ENCODE measurements at places on chromosomes 5 and 9.

- no peak for DNase-seq
Measured at GRCh38 chr5:180084638-180085561, 13.3 kb upstream of the RNF130 start.

DNA sequence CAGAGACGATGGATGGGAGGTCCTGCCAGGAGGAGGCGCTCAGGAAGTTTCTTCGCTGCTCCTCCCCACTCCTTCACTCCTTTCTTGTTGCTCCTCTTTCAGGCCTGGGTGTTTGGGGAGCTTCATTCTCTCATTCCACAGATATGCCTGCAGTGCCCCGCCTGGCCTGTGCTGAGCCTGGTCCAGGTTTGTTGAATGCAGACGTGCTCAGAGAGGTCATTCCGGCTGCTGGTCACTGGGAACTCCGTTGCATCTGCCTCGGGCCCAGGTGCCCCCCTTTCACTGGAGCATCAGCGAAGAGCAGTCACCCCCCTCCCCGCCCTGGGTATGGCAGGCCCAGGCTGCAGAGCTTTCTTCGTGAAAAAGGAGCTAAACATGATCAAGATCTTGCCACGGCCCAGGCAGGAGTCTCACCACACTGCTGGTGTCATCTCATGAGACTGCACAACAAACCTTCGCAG is 15.5 kb downstream of the SURF6 start:
- DNase-seq, result no peak

DNA sequence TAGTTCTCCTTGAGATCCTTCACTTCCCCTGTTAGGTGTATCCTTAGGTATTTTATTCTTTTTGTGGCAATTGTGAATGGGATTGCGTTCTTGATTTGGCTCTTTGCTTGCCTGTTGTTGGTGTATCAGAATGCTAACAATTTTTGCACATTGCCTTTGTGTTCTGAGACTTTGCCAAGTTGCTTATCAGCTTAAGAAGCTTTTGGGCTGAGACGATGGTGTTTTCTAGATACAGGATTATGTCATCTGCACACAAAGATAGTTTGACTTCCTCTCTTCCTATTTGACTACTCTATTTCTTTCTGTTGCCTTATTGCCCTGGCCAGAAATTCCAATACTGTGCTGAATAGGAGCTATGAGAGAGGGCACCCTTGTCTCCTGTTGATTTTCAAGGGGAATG is 609.4 kb upstream of the COX7C start:
- DNase-seq, result no peak

DNA sequence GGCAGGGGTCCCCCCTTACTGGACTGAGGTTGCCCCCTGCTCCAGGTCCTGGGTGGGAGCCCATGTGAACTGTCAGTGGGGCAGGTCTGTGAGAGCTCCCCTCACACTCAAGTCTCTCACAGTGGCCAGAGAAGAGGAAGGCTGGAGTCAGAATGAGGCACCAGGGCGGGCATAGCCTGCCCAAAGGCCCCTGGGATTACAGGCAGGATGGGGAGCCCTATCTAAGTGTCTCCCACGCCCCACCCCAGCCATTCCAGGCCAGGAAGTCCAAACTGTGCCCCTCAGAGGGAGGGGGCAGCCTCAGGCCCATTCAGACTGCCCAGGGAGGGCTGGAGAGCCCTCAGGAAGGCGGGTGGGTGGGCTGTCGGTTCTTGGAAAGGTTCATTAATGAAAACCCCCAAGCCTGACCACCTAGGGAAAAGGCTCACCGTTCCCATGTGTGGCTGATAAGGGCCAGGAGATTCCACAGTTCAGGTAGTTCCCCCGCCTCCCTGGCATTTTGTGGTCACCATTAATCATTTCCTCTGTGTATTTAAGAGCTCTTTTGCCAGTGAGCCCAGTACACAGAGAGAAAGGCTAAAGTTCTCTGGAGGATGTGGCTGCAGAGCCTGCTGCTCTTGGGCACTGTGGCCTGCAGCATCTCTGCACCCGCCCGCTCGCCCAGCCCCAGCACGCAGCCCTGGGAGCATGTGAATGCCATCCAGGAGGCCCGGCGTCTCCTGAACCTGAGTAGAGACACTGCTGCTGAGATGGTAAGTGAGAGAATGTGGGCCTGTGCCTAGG is at the start of gene CSF2:
CSF2 (plus strand) TSS at position 559 of the 783 bp plus-strand sequence; CDS start at position 594, 35 bp downstream.
- no peak for DNase-seq

DNA sequence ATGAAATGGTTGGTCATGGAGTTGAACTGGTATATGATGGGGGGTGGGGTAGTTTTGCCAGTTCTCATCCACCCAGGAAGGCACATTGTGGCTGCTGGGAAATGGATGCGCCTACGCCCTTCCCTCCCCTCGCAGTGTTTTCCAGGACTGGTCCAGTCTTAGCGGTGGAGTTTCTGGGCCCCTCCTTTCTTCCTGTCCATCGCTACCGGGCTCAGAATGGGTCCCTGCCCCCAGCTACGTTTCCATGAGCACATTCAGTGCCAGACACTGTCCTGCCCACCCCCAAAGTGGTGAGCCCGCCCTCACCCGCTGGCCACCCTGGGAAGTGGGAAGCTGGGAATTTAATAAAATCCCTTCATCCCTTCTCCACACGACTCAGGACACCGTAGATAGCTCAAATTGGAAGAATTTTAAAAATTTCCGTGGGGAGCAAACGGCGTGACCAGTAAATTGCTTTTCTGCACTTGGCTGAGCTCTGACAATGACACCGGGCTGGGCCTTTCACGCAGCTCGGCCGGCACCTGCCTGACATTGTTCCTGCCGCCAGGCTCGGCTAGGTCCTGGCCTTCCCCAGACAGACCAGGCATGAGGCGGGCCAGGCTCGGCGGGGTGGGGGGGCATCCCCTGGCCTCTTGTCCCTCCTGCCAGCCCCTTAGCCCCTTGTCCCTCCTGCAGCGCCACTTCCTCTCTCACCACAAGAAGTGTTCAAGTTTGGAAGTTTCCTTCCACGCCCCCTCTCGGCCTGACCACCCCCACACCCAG is 3.6 kb downstream of the FGF18 start:
- no peak for DNase-seq

DNA sequence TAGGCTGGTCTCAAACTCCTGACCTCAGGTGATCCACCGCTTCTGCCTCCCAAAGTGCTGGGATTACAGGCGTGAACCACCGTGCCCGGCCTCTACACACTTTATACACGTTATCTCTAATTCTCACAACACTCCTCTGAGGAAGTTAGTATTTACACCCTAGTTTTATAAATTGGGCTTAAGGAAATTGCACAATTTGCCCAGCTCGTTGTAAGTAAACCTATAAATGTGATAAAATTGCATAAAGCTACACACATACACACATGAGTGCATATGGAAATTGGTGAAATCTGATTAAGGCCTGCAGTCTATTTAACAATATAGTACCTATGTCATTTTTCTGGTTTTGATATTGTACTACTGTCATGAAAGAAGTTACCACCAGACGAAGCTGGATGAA is 4.4 kb upstream of the SLC4A9 start:
- no peak for DNase-seq

DNA sequence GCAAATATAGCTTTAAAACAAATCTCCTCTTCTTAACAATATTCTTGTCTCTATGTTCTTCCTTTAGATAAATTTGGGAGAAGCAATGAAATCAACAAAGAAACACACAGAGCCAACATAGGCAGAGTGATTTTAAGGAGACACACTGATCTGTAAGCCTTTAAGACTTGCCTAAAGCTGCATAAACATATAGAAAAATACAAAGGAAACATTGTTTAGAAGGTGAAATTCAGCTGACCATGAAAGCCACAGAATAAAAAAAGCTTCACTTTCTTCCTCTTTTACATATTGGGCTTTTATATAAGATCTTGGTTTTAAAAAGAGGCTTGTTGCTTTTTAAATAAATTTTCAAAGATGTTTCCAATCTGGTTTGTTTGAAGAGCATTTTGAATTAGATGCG is 1277.5 kb downstream of the EFNA5 start:
- no peak for DNase-seq

GRCh38 chr5:174371600-174372094 is 326.1 kb downstream of the NSG2 start:
- no peak for DNase-seq

GRCh38 chr9:120982836-120983235 is 56.2 kb upstream of the TRAF1 start:
- no peak for DNase-seq

- no peak for DNase-seq
Measured at GRCh38 chr5:41875121-41875520, 4.9 kb upstream of the OXCT1 start.

- DNase-seq, result no peak
Measured at GRCh38 chr9:91746904-91747303, 203.1 kb downstream of the ROR2 start.

DNA sequence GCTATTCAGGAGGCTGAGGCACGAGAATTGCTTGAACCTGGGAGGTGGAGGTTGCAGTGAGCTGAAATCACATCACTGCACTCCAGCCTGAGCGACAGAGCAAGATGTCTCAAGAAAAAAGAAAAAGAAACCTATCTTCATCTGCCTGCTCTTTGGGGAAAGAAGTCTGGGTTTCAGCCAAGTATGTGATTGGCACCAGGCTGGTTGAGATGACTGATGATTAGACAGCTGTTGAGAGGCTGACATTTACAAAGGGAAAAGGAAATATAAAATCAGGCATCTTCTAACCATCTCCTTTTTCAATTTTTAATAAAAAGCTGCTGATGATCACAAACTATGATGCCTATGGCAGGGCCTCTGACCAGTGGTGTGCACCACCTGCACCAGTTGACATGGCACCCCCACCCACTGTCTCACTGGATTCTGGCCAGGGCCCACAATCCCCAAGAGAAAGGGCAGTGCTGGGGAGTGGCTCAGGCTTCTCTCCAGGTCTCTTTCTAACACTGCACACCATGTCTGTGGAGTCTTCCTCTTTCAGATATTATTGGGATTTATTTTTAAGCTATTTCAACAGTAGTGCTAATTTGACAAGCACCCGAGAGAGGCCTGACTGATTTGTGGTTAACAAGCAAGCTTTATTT is 17.2 kb upstream of the C5orf15 start:
- no peak for DNase-seq

GRCh38 chr5:66171349-66172344 is 27.5 kb downstream of the SREK1 start:
- DNase-seq, result peak; percentile 44

GRCh38 chr5:135565266-135565665 is 13.5 kb downstream of the CXCL14 start:
- DNase-seq, result no peak

GRCh38 chr5:108687595-108688200 is 60.0 kb upstream of the FER start:
- no peak for DNase-seq

- no peak for DNase-seq
Measured at GRCh38 chr5:164679461-164679860, 1174.0 kb downstream of the MAT2B start.

GRCh38 chr5:171520300-171521174 is 101.1 kb downstream of the FGF18 start:
- no peak for DNase-seq

- no peak for DNase-seq
Measured at GRCh38 chr5:6615034-6615815, 17.6 kb downstream of the NSUN2 start.

- no peak for DNase-seq
Measured at GRCh38 chr5:82991678-82992323, 85.4 kb downstream of the TMEM167A start.

GRCh38 chr5:137395011-137395755 is 103.9 kb downstream of the SPOCK1 start:
- DNase-seq, result no peak

- DNase-seq, result no peak
Measured at GRCh38 chr5:31347552-31347905, 154.0 kb downstream of the CDH6 start.

GRCh38 chr5:43802651-43803050 is 199.7 kb downstream of the NNT start:
- no peak for DNase-seq

DNA sequence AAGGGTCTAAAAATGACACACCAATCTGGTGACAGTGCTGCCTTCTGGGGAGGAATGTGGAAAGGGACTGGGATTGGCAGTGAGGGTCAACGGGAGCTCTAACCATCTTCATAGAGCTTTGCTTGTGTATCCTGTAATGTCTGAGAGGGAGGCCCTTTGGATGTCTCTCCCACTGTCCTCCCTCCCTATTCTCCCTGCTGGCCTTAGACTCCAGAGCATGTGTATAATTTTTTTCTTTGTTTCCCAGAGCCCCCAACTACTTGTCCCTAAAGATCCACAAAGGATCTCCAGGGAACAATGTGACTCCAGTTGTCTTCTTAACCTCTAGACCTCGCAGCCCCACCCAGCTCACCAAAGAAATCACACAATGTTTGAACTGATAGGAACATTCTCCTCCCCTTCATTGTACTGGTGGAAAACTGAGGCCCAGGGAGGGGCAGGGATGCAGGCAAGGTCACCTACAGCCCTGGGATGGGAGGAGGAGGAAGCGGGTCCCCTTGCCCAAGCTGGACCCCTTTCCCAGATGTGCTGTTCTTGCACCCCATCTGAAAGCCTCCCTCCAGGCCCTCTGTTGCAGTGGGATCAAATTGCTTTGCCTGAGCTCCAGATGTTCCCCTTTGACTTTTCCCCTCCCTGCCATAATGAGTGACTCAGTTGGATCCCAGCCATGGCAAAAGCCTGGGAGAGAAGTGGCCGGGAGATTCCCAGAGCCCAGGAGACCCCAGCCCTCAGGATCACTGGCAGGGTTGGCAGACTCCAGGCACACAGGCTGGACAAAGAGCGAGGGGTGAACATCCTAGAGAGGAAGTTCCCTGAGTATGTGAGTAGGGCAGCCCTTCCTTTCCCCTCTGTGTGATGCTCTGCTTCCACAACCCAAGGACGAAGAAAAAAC is 21.8 kb downstream of the SPARC start:
- no peak for DNase-seq

GRCh38 chr9:130347931-130348330 is 82.4 kb downstream of the HMCN2 start:
- DNase-seq, result no peak

DNA sequence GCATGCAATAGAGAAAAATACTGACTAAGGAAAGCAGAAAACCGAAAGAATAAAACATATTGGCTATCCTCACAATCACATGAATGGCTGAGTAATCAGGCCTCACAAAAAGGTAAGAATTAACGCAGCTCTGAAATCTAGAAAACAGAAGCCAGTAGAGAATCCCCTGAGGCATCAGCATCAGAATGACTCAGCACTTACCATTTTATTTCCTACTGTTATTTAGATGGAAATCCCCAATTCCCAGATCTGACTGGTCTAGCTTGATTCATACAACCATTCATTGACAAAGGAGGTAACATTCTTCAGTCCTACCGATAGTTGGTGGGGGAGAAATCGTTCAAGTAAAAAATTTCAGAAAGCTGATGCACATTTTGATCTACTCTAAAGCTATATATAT is 1408.4 kb upstream of the WWC1 start:
- no peak for DNase-seq

- no peak for DNase-seq
Measured at GRCh38 chr5:435156-435790, 7.7 kb upstream of the EXOC3 start.

DNA sequence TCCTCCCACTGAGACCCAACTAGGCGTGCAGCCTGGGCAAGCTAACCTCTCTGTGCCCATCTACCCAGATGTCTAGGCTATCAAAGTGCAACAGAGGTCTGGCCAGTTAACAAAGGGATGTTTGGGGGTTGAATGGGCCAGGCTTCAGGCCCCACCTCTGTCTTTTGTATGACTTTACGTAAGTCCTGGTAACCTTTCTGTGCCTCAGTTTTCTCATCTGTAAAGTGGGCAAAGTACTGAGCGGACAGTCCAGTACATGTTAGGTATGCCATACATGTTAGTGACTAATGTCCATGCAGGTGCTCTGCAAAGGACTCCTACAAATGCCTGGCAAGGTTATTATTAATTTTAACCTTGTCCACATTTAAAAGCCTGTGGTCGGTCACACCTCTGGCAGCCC is 14.0 kb downstream of the NR5A1 start:
- no peak for DNase-seq

GRCh38 chr5:175717837-175718236 is 60.0 kb downstream of the HRH2 start:
- no peak for DNase-seq

- DNase-seq, result no peak
Measured at GRCh38 chr9:71676460-71676859, 91.9 kb downstream of the CEMIP2 start.

All from T-helper 1 cell (primary cell).